ENCODE measurements at places on chromosomes 2 and 18. TPM values are rescaled to one million over a fixed set of nuclear protein-coding genes. Genes with fewer than 3 reads are reported as not detected.

NFU1 gene
- polyA plus RNA-seq = 66.7 TPM

SERPINB10 gene
- 0.40 TPM for polyA plus RNA-seq

MARCO gene
- not detected for polyA plus RNA-seq

SESTD1 gene
- 85.7 TPM for polyA plus RNA-seq

OSBPL1A gene
- 49.2 TPM for polyA plus RNA-seq

UGT1A9 gene
- 6.9 TPM for polyA plus RNA-seq

PSMA8 gene
- polyA plus RNA-seq = not detected

HTR2B gene
- polyA plus RNA-seq = 15.6 TPM

ITGB6 gene
- 19.6 TPM for polyA plus RNA-seq

FBXO41 gene
- polyA plus RNA-seq = 1.6 TPM

LRRTM4 gene
- 1.8 TPM for polyA plus RNA-seq

FNDC4 gene
- 8.2 TPM for polyA plus RNA-seq

STARD6 gene
- polyA plus RNA-seq = 0.20 TPM

NPHP1 gene
- polyA plus RNA-seq = 14.6 TPM

- no peak for DNase-seq
Observed at GRCh38 chr2:43102366-43103092, 123.9 kb downstream of the ZFP36L2 start.

DNA sequence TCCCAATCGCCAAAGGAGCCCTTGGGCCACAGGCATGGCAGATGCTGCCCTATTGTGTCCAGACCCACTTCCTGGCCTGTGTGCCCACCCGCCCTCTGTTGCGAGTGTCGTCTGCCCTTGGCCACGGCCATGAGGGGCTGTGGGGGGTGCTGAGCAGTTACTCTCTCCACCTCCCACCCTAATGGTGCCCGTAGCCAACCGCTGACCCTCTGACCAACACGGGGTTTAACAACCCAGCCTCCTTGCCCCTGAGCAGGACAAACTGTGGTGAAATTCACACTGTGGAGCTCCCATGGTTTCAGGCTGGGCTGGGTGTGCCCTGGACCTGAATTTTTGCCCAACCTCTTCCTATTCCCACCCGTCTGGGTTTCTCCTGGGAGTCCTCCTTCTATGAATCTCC is 145.7 kb upstream of the HDAC4 start:
- no peak for DNase-seq

DNA sequence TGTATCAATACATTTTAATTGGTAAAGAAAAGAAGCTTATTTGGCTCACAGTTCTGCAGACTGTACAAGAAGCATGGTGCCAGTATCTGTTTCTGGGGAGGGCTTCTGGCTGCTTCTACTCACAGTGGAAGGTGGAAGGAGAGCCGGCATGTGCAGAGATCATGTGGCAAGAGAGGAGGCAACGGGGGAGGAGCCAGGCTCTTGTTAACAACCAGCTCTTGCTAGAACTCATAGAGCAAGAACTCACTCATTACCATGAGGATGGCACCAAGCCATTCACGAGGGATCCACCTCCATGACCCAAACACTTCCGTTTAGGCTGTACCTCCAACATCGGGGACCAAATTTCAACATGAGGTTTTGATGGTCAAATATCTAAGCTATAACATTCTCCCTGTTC is 7.5 kb downstream of the PARD6G start:
- no peak for DNase-seq

- DNase-seq = no peak
Observed at GRCh38 chr18:28716338-28716737, 539.4 kb upstream of the CDH2 start.

GRCh38 chr2:30527859-30528258 is 80.8 kb downstream of the LCLAT1 start:
- no peak for DNase-seq

- DNase-seq = no peak
Observed at GRCh38 chr2:37683921-37684780, 12.7 kb upstream of the CDC42EP3 start.

- DNase-seq = no peak
Observed at GRCh38 chr2:62374301-62375112, 131.5 kb downstream of the TMEM17 start.

GRCh38 chr18:31980863-31981262 is 37.8 kb upstream of the RNF125 start:
- no peak for DNase-seq

DNA sequence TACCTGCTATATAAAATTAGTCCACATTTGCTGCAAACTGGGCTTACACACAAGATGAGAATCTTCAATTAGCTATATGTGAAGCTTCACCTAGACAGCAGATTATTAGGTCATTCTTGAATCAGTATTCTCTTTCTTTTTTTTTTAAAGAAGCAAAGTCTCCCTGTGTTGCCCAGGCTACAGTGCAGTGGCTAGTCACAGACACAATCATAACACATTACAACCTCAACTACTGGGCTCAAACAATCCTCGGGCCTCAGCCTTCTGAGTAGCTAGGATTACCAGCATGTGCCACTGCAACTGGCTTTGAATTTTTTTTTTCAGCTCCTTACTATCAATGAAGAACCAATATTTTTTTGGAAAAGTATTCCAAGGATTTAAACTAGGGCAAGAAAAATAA is 30.5 kb downstream of the OLA1 start:
- no peak for DNase-seq

GRCh38 chr2:39664232-39664887 is 1.4 kb upstream of the TMEM178A start:
- DNase-seq = no peak

GRCh38 chr18:40233931-40234616 is 1721.0 kb upstream of the PIK3C3 start:
- DNase-seq = no peak

DNA sequence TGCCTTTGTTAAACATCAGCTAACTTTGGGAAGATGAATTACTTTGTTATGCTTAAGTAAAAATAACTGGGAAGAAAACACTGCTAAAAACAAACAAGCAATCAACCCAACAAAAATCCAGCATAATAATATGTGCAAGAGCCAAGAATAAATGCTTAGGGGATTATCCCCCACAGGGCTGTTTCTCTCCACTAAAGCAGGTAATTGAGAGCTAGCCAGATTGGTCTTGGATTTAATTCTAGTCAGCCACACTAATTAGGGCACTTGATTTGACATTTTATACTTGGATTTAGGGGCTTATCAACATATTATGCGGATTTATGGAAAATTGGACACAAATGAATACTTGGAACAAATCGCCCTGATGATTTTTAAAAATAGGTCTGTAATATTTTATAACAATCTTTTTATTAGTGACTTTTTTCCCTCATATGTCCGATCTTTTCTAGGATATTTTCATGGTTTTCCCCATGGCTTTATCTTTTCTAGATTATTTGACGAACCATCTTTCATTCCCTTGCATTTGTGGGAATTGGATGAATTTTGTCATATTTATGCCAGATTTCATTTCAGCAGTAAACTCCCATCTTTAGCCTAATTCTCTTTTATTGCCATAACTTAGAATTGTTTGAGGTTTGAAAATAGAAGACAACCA is 199.1 kb upstream of the NXPH2 start:
- no peak for DNase-seq

DNA sequence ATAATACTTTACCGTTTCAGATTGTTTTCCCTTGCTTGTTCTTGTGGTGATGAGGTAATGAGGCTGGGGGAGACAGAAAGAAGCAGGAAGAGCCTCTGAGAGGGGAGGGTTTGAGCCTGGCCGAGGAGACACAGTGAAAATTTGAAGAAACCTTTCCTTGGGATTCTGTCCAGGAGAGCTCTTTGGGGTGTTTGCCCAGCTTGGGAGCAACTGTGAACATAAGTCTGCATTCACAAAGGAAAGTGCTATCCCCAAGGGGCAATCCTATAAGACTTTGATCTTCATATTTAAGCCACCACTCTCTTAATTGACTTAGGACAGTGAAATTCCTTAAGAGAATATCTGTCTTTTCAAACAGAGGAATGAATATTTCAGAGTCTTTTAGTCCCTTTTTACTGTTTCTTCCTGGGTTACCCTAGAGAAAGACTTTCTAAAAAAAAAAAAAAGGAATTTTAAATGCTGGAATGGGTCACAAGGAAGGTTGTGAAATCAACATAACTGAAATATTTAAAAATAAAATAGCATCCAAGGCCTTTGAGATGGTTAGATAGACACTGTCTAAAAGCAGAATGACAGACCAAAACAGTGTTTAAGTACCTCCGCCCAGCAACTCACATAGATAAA is 52.5 kb upstream of the STAM2 start:
- no peak for DNase-seq

GRCh38 chr2:184760931-184761330 is 162.6 kb downstream of the ZNF804A start:
- DNase-seq = no peak

DNA sequence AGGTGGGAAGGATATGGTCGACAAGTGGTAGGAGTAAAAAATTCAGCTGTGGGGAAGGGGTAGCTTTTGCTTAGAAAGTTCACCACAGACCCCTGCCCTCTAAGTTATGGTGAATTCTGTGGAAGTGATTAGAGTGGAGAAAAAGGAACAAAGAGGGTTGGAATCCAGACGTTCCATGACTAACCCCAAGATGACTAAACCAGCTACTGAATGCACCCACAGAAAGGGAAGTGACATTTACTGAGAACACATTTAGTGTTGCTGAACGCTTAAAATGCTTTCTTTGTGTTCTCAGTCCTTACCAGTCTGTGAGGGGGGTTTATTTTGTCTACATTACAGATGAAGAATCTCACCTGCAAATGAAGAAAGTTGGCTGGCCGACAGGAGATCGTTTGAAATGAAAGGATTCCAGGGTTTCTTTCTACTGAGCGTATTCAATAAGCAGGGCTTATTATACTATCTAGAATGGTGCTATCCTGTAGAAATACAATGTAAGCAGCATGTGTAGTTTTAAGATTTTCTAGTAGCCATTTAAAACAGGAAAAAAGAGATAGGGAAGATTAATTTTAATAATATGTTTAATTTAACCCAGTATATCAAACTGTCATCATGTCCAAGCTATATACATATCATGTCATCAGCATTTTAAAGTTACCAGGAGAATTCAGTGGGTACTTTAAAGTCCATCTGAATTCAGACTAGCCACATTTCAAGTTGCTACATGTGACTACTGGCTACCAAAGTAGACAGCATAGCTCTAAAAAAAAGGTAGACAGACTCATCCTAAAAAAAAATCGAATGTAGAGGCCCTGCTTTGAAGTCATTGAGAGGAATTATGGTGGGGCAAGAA is 60.1 kb downstream of the LIMS1 start:
- DNase-seq = no peak

GRCh38 chr2:150027164-150027563 is 439.6 kb upstream of the MMADHC start:
- DNase-seq = no peak

All from right renal cortex interstitium (tissue), 3 donors.